ENCODE measurements at places on chromosomes 5 and 9. TPM values are rescaled to one million over a fixed set of nuclear protein-coding genes. Genes with fewer than 3 reads are reported as not detected.

- no peak for DNase-seq
Observed at GRCh38 chr5:120449501-120449900, 14.6 kb upstream of the PRR16 start.

- no peak for DNase-seq
Observed at GRCh38 chr9:74431467-74431866, 65.7 kb upstream of the RORB start.

DNA sequence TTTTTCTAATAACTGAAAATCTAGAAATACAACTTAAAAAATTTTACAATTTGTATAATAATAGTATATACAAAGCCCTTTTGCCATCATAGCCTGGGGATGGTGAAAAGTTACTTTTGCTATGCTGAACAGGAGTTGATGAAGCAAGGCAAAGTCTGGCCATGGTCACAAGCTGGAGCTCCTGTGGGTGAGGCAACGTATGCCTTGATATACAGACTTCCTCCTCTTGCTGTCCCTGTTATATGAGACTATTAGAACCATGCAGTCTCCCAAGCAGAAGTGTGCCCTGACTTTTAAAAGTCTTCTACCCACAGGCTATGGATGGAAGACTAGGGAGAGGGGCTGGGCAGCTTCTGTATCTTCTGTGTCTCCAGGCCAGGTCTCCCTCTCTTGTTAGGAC lies 15.7 kb downstream of the FAM151B start:
- DNase-seq = no peak

RBM18 gene
- 32.4 TPM for polyA plus RNA-seq

DNA sequence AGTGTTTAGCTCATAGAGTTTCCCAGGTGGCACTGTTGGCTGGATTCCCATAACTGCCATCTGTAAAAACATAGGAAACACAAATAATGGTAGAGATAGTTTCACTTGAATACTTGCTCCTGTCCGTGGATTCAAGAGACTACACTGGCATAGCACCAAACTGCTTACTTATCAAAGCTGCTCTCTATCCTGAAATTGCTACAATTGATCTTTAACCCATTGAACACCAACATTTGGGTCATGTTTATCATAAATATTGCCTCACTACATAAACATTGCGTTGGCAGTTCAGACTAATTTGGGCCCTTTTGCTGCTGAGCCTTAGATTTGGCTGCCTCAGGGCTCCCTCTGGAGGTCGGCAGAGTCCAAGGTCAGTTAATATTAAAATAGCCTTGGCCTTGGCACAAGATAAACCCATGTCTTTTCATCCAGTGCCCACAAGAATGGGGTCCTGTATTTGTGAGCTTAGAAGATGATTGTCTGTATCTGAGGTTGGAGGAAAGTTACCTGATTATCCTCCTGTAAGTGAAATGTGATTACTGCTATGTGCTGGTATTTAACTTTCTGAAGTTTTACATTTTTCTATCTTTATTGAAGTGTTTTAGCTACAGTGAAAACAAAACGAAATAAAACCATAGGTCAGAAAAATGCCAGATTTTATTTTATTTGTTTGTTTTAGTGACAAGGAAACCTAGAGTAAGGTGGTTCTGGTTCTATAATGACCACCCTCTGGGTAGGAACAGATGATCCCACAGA lies 4.0 kb upstream of the RANBP3L start:
- no peak for DNase-seq

GRCh38 chr9:82132024-82132423 lies 143.5 kb downstream of the SPATA31D1 start:
- no peak for DNase-seq

GRCh38 chr5:137836298-137836697 lies 31.4 kb upstream of the MYOT start:
- DNase-seq = no peak

GRCh38 chr5:107572715-107573368 lies 97.9 kb downstream of the EFNA5 start:
- no peak for DNase-seq

MUSK gene
- polyA plus RNA-seq = 0.06 TPM

- DNase-seq = no peak
Observed at GRCh38 chr9:29981013-29981412, 2403.4 kb upstream of the ACO1 start.

DNA sequence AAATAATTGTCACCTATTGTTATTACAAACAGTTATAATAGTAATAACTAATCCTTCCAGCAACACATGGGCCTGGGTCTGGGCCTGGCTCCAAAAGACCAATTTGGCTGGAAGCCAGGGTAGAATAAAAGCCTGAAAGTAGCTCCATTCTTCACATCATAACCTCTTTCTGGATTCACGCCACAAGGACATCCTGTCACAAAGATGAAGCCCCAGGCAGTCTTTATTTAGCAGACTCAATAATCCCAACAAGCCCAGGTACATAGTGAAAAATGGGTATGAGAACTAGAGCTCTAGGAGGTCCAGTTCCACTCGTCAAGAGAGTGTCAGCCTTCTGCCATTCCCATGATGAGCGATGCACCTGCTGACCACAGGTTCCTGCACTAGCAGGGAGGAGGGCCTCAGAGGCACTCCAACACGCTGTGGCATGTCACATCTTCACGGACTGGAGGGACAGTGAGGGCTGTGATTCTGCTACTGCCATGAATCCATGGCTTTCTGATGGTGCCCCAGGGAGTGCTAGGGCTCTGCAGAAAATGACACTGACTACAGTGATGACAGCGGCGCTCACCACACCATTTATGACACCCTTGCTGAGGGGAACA lies 124.9 kb downstream of the SPOCK1 start:
- DNase-seq = no peak

DNA sequence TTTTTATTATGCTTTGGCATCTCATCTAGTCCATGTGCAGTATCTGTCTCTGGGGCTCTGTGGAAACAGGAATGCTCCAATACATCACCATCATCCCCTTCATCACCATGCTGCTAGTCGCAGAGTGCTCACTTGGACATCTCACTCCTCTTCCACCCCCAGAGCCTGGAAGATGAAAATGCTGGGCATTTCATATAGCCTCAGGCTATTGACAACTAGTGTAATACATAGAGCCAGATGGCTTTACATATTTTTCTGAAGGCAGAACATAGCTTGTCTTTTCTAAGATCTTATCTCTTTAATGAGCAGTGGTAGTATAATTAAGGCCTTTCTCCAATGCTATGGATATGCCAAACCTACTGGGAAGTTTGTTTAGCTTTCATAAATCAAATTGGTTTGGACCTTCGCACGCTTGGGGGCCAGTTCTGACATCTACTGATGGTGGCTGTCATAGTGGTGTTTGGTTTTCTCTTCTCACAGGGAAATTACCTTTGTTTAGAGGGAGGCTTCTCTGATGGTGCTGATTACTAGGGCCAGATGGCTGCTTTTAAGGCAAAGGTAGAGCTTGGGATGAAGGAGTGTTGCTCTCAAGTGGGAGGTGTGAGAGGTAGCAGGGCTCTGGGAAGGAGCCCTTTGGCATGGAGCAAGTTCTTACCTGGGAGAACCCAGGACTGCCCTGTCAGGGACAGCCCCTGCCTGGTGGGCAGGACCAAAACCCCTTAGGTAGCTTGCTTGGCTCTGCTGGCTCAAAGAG lies 63.1 kb upstream of the CXCL14 start:
- DNase-seq = no peak

BARHL1 gene
- polyA plus RNA-seq = not detected

- no peak for DNase-seq
Observed at GRCh38 chr9:86924206-86924605, 23.1 kb downstream of the GAS1 start.

DNA sequence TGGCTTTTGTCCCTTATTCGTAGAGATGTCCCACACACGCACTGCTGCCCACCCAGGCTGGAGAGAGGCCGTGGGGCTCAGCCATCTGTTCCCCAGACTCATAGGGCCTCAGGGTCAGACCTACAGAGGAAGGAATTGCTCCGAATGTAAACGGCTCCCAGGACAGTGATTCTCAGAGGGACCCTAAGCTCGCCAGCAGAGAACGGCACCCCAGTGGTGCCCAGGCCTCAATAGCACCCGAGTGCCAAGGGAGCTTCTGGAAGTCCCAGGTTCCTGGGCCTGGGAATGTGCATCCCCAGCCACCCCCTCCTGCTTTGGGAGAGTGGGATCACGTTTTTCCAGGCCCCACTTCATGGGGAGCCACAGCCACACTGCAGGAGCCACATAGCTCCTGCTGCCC lies 32.9 kb upstream of the CNOT6 start:
- DNase-seq = no peak

PCDHB8 gene
- polyA plus RNA-seq = 4.5 TPM

SLC2A6 gene
- 0.93 TPM for polyA plus RNA-seq

GRCh38 chr9:36946653-36947052 lies 87.4 kb downstream of the PAX5 start:
- no peak for DNase-seq

DNA sequence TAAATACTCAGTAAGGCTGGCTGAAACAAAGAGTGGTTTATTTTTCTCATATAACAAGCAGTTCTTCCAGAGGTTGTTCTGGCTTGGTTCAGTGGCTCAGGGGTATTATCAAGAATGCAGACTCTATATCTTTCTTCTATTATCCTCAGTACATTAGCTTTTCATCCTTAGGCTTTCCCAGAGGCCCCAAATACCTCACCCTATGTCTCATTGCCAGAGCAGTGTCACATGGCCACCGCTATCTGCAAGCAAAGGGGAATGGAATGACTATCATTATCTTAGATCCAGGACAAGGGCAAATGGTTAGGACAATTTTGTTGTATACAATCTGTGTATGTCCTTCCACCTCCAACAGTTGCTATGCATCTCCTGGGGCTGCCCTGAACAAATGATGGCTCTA lies 69.0 kb upstream of the SNX2 start:
- DNase-seq = no peak

DNA sequence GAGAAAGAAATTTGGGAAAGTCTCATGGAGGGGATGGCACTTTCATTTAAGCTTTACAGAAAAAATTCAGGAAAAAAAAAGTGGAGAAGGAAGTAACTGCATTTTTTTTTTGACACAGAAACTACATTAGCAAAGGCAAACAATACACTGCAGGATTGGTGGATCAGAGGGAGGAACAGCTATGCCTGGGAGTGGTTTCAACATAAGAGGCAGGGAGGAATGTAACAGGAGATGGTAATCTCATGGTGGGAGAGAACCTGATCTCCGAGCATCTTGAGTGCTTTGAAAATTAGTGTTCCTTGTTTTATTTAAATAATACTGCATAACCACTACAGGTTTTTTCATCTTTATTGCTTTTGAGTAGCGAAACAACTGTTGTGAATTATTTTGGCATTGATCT lies 249.4 kb downstream of the FAM170A start:
- no peak for DNase-seq

DNA sequence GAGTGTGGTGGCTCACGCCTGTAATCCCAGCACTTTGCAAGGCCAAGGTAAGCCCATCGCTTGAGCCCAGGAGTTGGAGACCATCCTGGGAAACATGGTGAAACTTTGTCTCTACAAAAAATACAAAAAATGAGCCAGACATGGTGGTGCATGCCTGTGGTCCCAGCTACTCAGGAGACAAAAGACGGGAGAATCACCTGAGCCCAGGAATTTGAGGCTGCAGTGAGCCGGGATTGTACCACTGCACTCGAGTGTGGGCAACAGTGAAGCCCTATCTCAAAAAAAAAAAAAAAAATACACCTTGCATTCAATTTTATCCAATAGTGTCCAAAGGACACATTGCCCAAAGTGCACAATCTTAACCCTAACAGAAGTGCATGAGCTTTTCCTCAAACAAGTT lies 372.8 kb downstream of the CDH12 start:
- DNase-seq = no peak

DBH gene
- polyA plus RNA-seq = 1.2 TPM

GRCh38 chr5:176394096-176394495 lies 5.5 kb downstream of the HIGD2A start:
- no peak for DNase-seq

Measured in left renal cortex interstitium (tissue), 4 donors.